ENCODE measurements at places on chromosomes 2 and 18.

- no peak for DNase-seq
Measured at GRCh38 chr18:64203295-64203694, 54.4 kb upstream of the LINC00305 start.

DNA sequence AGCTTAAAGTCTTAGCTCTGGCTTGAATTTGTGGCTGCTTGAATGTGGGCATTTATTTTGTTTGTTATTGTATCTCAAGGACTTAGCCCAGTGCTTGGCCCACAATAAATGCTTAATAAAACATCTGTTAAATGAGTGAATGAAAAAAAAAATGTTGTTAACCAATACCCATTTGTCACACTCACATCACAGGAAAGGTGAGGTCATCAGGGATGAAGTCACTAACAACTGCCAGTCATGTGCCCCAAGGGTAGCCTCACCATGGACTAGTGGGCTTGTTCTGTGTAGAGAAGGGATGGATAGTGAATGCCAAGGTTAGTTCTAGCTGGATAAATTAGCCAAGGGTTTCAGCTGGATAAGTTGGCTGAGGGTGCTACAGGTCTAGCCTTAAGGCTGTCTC is 3.0 kb downstream of the NRBP1 start:
- no peak for DNase-seq

GRCh38 chr2:47272905-47273758 is 118.0 kb upstream of the STPG4 start:
- DNase-seq = no peak

DNA sequence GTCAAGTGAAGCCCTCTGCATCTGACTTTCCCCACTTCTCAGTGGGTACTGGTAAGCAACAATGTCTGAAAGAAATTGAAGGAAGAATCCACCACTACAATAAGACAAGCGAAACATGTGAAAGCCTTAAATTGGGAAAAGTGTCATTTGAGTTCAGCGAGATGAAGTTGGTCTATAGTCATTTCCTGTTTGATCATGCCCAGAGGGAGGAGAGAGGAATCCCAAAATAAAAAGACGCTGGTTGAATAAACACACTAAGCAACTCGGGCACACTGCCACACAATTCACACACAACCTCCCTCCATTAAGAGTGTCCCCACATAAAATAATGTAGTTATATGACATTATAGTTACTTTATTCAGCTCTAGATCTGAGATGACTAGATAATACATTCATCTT is 166.1 kb downstream of the CBLN2 start:
- DNase-seq = no peak

DNA sequence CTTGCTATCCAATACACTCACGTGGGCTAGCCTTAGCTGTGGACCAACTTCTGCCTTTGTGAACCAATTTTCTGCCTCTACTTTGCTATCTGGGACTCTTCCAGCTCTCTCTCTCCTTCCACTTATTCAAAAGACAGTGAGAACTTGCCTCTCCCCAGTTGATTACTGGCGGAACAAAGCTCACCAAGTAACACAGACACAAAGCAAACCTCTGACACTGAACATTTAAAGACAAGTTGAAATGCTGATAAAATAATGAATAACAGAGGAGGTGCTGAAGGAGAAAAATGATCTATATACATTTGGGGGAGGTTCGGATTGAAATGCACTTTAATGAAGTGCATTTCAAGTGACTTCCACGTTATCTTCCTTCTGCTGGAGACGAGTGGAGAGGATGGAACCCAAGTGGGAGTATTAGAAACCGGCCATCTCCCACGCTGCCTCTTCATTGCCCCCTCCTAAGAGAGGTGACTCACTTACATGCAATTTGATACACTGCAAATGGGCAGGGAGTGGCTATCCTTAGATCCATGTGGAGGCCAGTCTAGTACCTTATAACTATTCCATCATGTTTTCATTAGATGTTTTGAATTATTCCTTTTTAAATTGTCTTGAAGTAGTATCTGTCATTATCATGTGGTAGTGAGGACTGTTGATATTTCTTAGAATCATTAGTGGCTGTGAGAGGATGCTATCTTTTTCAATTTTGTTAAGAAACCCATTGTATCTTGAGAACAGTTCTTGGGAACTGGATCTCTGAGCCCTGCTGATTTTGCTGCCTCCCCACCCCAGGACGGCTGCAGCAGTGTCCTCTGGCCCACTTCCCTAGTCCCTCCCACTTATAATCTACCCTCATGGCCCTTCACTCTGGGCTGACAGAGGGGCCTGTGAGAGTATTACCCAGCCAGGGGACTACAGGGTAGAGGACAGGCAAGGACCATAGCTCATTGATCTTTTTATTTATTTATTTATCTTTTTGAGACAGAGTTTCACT is 6.0 kb upstream of the GLI2 start:
- DNase-seq = no peak

- no peak for DNase-seq
Measured at GRCh38 chr18:74353169-74353775, 37.6 kb downstream of the C18orf63 start.

- no peak for DNase-seq
Measured at GRCh38 chr2:110770404-110770958, 38.1 kb downstream of the ACOXL start.

DNA sequence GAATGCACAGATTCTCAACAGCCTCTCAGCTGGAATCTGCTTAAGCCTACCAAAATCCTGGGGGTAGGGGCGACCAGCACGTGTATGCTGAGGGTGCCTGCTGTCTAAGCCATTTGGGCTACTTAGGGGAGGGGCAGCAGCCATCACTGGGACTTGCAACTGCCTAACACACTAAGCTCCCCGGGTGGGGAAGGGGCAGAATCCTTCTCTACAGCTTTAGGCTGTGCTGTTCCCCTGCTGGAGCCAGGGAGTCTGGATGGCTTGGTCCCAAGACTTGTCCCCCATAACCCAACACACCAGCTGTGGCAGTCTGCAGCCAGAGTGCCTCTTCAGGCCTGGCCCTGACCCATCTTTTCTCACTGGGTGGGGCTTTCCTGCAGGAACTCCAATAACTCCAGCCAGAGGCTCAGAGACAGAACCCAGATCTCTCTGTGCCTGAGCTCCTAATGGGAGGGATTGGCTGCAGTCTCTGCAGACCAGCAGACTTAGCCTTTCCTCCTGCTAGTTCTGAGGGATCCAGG is 305.4 kb upstream of the RND3 start:
- no peak for DNase-seq
